ENCODE measurements at places on chromosomes 2 and 18.

- DNase-seq, result no peak
These were observed 144.4 kb upstream of the PIEZO2 start for GRCh38 chr18:11293794-11294193.

DNA sequence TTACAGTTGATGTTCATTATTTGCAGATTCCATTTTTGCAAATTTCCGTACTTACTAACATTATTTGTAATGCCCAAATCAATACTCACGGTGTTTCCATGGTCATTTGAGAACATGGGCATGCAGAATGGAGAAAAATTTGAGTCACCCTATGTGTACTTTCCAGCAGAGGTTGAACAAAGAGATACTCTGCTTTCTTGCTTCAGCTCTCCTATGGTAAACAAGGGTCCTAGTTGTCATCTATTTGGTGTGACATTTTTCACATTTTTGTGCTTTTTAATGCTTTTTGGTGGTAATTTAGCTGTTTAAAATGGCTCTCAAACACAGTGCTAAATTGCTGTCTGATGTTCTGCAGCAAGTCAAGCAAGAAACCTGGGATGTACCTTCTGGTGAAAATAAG, 444.4 kb upstream of the CELF4 start:
- no peak for DNase-seq

GRCh38 chr2:201006704-201007103, 43.2 kb upstream of the ORC2 start:
- no peak for DNase-seq

- DNase-seq, result no peak
These were observed 126.2 kb upstream of the EML6 start for GRCh38 chr2:54597153-54597848.

DNA sequence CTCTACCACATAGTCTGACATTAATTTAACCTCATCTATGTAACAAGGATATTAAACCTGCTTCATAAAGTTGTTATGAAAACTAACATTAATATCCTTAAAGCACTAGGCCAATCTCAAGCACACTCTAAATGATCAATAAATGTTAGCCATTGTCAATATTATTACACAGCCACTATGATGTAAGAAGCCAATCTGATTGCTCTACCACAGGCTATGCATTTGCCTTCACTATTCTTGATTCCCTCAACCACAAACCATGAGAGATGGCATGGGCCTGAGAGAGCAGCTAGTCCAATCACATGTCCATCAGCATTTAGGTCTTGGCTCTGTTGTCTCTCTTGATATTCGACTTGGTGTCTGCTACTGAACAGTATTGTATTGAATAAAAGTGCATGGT, 4.2 kb downstream of the SLC25A12 start:
- DNase-seq, result no peak

DNA sequence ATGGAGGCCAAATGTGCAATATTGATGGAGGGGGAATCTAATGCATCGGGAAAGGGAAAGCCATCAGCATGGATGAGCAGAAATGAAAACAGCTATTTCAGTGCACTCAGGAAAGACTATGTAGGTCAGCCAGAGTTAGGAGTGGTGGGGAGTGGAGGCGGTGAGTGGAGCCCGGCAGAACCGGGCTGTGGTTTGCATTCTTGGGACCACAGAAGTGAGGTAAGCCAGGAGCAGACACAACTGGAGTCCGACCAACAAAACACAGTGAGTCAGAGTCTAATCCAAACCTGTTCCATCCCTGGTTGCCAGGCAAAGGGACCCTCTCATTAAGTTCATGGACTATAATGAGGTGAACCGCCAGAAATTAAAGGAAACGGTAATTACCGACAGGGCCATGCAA, 61.1 kb upstream of the RAB12 start:
- DNase-seq, result no peak

DNA sequence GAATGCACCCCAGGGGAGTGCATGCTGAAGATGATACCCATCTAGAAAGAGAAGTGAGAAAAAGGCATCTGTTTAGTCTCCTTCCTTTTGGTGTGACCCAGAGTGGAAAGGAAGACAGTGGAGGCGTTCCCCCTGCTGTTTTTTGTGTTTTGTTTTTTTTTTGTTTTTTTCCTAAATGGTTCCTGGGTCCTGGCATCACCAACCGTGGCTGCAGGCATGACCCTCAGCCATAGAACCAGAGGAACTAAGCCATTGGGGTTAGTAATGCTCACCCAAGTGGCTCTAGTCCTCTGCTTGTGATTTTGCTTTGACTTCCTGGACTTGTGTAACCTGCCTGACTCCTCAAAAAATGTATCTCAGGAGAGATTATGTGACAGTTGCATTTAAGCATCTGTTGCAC, 451.3 kb downstream of the DCC start:
- no peak for DNase-seq

DNA sequence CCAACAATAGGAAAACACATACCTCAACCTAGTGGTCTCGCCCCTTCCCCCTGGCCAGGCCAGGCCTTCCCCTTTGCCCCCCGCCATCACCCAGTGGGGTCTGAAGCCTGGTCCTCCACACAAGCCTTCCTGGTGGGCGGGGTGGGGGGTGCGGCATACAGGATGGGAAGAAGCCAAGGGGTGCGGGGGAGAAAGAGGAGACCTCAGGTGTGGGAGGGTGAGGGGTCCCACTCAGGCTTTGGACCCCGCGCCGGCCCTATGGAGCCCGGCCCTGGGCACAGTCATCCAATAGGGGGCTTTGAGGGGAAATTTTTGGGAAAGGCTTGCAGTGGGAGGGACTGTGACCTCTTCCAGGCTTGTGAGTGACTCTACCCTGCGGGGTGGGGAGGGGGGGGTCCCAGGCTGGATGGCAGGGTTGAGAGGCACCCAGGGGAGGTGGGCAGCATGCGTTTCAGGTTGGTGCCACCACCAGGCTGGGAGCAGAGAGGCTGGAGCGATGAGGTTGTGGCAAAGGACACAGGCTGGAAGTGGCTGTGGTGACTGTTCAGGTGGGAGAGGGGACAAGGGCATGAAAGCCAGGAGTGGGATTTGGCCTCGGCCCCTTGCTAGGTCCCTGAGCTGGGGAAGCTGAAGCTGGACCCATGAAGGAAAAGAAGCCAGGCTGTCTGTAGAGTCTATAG, 1.3 kb downstream of the SLC66A3 start:
- no peak for DNase-seq

Measured in GM12892 (cell line).